ENCODE measurements at places on chromosomes 6 and 20.

DNA sequence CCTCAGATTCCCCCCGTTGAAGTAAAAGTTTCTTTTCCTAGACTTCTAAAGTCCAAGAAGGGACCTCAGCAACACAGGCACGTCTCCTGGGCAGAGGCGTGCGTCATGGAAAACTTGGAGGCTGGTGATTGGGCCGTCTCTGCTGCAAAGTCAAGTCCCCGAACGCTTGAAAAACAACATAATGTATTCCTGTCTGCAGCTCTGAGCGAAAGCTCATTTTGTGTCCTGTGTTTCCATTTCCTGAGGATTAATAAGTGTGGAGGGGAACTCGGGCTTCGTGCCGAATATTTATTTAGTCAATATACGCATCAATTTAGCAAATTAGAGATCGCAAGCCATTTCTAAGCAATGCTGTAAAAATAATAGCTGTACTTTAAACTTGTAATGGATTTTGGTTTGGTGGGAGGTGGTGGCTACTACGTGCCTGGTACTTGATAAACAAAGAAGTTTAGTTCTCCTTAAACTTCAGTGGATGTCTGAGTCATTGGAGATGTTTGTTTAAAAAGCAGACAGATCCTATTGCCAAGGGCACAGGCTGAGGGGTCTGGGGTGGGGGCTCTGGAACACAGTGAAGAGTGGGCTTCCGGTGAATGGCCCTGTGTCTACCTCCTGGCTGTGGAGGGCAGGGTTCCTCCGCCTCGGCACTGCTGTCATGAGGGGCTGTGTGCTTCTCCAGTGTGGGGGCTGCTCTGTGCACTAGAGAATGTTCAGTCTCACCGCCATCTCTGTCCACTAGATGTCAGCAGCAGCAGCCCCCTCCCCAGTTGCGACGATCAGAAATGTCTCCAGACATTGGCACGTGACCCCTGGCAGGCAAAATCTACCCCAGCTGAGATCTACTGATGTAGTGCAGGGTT lies 21.8 kb downstream of the PCK1 start:
- no peak for DNase-seq

DNA sequence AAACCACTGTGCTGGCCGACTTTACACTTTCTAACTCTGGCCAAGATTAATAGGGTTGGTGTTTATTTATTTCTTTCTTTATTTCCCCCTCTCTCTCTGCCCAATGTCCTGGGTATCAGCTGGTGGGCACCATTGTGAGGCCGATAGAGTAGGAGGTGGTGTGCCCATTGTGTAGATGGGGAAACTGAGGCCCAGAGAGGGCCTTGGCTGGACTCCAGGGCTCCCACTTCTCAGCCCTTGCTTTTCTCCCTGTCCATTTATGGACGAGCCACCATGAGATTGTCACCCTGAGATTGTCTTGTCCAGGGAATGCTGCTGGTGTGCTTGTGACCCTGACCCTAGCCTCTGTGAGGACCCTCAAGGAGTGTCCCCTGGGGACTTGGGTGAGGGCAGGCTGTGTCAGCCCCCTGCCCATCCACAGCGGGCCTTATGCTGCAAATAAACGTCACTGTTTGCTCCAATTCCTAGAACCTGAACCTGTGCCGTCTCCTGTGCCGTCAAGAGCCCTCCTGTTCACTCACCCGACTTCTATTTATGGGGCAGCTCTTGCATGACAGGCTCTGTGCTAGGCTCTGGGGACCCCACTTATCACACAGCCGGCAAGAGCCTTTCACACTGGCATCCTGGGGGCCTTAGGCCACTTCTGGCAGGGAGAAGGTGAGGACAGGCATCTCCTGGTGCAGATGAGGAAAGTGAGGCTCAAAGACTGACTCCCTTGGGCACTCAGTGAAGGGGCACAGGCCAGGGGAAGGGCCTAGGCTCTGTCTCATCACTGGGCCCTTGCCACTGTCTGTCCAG lies 24.8 kb downstream of the SUN5 start:
- no peak for DNase-seq

DNA sequence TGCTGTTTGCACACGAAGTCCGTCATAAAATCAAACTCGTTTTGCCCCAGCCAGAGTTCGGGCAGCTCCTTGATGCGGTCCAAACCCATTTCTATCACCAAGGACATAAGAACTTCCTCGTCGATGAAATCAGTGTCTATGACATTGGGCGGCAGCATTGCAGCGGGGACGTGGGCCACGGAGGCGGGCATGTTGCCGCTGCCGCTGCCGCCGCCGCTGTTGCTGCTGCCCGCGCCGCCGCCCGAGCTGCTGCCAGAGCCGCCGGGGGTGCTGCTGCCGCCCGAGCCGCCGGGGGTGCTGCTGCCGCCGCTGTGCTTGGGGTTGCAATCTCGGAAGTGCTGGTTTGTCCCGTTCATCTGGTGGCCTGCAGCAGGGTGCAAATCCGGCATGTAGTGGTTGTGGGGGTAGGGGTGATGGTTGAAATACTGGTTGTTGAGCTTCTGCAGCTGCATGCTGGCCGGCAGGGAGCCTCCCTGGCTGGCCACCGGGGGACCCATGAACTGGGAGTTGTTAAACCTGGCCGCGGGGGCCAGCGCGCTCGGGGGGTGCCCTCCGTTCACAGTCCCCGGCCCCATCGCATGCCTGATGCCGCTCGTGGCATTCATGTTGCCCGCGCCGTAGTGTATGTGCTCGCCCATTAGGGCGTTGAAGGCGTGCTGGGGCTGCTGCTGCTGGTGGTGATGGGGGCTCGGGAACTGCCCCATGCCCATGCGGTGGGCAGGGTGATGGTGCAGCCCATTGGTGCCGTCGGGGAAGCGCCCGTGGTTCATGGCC lies 1.1 kb downstream of the CITED2 start:
- peak; percentile 45 for DNase-seq

DNA sequence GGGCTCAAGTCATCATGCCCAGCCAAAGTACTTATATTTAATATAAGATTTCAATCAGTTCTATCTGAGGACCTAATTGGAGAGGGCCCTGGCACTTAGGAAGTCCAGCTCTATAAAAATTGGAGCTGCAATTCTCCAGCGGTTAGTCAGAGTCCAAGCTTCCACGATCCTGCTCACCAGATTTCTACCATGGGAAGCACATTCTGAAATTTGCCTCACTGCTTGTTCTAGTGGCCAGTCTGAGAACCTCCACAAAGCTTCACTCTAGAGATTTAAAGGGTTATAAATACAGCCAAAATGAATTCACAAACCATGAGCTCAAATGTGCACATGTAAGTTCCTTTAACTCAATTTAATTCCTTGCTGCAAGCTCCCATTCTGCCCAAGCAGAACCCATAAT lies 33.5 kb downstream of the PNLDC1 start:
- peak; percentile 47 for DNase-seq

- peak; percentile 46 for DNase-seq
Measured at GRCh38 chr6:147203311-147204059, 732 bp upstream of the STXBP5 start.

GRCh38 chr6:7200598-7201443 lies 93.1 kb downstream of the RREB1 start:
- no peak for DNase-seq

DNA sequence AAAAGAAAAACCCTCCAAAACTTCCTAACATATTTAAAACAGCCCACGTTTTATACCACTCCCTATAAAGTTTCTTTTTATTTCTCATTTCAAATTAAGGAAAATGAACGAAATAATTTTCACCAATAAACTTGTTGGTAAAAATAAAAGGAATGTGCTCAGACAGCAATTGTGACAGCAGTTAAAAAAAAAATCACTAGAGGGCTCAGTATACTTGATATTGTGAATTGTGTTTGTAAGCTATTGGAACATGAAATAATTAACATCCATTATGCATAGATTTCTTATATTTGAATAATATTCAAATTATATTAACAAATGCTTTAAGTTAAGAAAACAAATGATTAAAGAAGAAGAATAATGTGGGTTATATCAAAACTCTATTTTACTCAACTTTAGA lies 105.5 kb downstream of the ASCC3 start:
- DNase-seq = no peak

GRCh38 chr6:136014454-136015437 lies 163.2 kb downstream of the PDE7B start:
- peak; percentile 98 for DNase-seq

- no peak for DNase-seq
Measured at GRCh38 chr6:55963301-55963700, 87.9 kb upstream of the BMP5 start.

DNA sequence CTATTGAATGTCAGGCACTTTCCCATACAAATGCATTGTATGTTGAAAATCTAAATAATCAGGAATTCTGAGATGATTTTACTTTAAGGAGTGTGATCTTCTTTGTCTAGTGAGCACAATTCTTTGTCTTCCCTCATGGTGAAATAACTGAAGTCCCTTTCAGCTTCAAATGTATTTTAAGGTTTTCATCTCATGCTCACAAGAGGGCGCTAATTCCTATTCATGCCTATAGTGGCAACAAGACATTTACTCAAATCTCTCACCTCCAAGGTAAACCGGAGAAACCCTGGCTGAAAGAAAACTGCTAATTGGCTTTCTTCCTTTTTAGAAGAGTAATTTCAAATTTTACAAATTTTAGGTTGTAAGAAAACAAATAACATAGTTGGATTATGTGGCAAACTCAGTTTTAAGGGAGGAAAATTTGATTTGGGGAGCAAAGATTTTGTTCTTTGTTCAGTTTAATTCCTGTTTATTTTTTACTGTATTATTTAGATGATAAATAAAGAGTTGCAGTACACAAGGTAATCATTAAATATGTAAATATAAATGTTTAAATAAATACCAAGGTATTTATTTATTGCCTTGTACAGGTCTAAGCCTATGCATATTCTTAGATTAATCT lies 69.1 kb downstream of the SLC35F1 start:
- peak; percentile 23 for DNase-seq

DNA sequence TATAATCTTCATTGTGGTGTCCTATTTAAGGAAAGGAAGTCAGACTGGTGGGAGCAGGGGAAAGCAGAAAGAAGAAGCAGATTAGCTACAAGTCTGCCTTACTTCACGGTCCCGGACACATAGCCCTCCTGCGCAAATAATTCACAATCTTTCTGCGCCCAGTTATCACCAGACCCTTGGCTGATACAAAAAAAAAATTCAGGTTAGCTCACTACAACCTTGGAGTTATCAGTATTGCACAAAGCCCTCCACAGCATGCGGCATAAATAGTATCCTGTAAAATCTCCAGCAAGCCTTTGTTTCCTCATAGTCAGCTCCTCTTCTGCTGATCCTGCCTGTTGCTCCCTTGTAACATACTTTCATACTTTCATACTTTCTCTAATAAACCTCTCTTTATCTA lies 148.6 kb upstream of the FUT9 start:
- no peak for DNase-seq

DNA sequence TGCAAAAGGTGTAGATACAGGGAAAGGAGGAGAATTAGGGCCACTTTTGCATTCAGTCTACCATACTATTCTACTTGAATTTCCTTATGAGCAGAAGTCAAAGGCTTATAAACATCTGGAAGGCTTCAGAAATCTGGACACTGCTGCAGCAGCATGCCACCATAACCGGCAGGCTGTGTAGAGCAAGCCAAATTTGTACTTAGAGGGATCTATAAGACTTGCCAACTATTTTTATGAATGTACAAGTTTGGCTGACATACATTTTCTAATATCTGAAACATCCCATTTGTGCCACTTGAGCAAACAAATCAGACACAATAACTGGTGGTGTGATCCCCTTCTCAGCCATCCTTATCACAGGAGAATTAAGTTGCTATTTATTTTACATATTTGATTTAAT lies 14.0 kb upstream of the PLCB1 start:
- no peak for DNase-seq

DNA sequence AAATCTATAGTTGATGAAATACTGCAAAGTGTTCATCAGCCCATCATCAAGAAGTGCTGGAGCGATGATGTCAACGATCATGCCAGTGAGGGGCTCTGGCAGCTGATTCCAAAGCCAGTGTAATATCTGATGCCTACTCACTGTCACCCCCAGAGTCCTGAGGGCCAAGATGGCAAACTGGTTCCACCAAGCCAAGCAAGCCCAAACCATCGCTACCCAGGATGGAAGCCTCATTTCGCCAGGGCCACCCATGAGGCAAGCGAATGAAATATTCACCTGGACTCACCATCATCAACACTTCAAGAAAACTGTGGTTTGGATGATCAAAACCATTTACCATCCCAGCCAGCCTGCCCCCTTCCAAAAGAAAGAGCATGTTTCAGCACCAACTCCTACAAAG lies 76.5 kb downstream of the GNAS-AS1 start:
- DNase-seq = no peak

DNA sequence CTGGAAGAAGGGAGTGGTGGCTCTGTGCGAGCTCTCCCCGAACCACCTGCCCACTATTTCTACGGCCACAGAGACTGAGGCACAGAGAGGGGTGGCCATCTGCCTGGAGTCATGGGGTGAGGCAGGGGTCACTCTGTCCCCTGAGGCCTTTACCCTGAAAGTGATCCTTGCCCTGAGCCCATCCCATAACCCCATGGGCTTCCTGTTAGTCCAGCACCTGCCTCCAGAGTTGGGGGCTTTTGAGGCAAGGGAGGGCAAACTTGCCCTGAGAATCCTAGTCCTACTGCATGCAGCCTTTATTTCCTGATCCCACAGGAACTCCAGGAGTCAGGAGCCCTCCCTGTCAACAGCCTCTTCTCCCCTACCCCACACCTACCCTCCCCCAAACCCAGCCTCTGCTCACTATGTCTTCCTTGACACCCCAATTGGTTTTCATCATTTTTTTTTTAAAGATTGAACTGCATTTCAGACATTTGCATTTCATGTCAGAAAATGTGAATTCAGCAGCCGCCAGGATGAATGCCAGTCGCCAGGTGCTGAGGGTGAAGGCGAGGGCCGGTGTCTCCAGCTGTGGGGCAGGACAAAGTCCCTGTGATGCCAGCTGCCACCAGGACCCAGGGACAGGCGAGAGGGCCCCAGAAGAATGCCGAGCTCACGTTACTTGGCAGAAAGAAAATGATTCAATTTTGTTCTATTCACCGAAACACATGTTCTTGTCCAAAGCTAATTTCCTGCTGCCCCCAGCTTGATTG lies 47.6 kb upstream of the NNAT start:
- no peak for DNase-seq

GRCh38 chr6:53335224-53335994 lies 13.3 kb downstream of the ELOVL5 start:
- no peak for DNase-seq

GRCh38 chr6:45895569-45895968 lies 120.1 kb downstream of the CLIC5 start:
- DNase-seq = no peak

All from HT1080 (cell line).